NCI-H226 (cell line): ENCODE measurements at places on chromosomes 13 and 19.

- no peak for DNase-seq
Observed at GRCh38 chr13:27267596-27267995, 3.0 kb upstream of the RASL11A start.

- no peak for DNase-seq
Observed at GRCh38 chr13:98485561-98485960, 91.3 kb downstream of the STK24 start.

DNA sequence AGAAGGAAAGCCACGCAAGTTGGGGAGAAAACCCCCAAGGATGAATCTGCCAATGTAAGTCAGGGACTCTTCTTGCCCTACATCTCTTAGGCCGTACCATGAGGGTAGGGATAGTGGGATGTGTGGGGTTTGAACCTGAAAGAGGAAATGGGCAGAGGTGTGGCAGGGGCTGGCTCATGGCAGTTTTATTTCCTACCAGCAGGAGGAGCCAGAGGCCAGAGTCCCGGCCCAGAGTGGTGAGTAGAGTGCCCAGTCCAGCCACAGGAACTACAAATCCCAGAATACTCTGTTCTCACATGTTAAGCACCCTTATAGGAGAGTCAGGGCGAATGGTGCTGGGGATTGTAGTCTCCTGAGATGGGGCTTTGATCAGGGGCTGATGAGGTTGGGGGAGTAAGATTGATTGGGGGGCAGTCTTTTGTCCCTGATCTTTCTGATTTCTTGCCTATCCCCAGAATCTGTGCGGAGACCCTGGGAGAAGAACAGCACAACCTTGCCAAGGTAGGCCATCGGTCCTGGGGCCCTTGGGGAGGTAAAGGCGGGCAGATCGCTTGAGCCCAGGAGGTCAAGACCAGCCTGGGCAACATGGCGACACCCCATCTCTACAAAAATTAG, 16.5 kb downstream of the VASP start:
- DNase-seq = peak; percentile 69

DNA sequence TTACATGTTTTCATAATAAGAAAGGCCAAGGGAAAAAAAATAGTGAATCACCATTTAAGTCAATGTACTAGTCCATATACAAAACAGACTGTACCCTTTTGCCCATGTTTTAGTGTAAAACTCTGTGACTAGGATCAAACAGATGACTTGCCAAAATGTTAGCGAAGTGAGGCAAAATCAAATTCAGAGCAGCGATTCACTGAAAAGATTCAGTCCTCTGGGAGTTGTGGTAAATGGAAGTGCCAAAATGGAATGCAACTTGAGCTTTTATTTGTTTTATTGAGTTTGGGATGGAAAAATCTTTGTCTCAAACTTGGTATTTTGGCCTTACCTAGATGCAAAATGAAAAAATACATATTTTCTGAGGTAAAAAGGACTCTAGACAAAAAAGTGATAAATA, 9.1 kb downstream of the CDADC1 start:
- no peak for DNase-seq

- DNase-seq = peak; percentile 67
Observed at GRCh38 chr19:3710265-3710812, 2.2 kb downstream of the TJP3 start.

GRCh38 chr19:50147462-50148423, 15.3 kb downstream of the IZUMO2 start:
- peak; percentile 80 for DNase-seq

DNA sequence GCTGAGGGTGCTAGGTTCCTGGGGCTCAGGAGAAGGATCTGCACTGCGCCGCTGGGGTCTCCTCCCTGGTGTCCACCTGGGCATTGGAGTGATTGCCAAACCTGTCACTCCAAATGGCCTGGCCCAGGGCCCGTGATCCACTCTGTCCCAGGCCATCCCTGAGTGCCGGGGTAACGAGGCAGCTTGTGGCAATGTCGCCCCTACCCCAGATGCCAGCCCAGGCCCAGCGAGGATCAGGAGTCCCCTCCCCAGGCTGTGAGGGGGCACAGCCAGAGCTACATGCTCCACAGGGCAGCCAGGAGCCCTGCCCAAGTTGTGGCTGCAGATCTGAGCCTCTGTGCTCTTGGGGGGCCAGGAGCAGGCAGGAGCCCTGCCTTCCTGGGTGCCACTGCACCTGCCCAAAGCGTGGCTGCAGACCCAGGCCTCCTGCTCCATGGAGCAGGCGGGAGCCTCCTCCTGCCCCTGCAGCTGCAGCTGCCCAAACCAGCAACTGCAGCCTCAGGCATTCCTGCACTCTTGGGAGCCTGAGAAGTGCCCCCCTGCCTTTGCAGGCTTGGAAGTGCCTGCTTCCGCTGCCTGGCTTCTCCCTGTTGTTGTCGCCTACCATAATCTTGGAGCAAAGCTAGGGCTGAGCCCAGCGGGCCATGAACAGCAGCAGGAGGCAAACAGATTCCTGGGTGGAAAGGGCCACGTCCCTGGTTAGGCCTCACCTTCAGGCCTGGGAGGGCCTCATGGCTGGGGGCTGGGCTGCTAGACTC, 4.6 kb downstream of the IGFL4 start:
- DNase-seq = no peak

DNA sequence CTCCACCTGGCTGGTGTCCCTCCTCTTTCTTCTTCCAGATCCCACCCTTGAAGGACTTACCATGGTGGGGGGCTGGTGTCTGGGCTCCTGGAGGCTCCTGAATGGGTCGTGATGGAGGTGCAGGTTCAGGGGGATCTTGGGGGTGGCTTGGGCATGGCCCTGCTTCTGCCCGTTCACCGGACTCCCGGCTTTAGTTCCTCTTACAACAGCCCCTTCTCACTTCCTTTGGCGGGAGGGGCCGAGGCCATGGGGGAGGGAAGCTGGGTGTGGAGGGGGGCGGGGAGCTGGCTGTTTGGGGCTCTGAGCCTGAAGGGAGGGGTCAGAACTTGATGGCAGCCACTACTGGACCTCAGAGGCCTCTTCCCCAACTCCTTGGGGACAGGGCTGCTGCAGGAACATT, at the start of gene MYO1F:
Gene MYO1F (minus strand): TSS at position 196 of the 400 bp plus-strand sequence. CDS start 133 bp downstream, at position 63.
- no peak for DNase-seq

DNA sequence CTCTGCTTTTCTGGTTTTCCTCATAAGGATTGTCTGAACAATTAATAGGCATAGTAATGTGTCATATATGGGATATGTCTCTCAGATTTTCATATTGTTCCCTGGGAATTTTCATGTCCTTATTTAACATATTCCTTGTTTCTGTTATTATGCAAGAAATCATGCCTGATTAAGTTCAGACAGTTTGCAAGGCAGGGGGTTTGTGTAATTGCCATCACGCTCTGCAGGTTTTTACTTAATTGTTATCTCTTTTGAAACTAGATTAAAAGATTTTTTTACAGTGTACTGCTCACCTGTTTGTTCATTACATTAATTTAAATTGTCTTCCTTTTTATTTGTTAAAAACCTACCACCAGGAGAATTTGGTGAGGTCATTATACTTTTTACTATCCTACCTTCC, 1253.2 kb upstream of the PRR20A start:
- DNase-seq = no peak

- no peak for DNase-seq
Observed at GRCh38 chr13:40933508-40934204, 85.5 kb downstream of the ELF1 start.

DNA sequence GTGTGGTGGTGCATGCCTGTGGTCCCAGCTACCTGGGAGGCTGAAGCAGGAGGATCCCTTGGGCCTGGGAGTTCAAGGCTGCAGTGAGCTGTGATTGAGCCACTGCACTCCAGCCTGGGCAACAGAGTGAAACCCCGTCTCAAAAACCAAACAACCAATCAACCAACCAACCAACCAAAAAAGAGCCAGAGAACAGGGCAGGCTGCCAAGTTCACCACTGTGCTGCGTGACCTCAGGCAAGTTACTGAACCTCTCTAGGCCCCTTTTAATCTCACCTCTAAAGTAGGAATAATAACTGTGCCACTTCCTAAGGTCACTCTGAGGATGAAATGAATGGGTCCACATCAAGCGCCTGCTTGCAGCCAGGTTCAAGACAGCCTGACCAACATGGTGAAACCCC, 16.9 kb downstream of the TJP3 start:
- no peak for DNase-seq

- no peak for DNase-seq
Observed at GRCh38 chr13:44768239-44768638, 192.1 kb upstream of the TSC22D1 start.
